Stimulated activated CD4-positive, alpha-beta T cell treated with anti-CD3 and anti-CD28 coated beads, Interleukin-4, amount 100 ng/mL, for 1 hour (primary cell): ENCODE measurements at places on chromosomes 5 and 9.

GRCh38 chr9:133004999-133005760 lies 25.6 kb upstream of the GTF3C5 start:
- DNase-seq, result no peak

DNA sequence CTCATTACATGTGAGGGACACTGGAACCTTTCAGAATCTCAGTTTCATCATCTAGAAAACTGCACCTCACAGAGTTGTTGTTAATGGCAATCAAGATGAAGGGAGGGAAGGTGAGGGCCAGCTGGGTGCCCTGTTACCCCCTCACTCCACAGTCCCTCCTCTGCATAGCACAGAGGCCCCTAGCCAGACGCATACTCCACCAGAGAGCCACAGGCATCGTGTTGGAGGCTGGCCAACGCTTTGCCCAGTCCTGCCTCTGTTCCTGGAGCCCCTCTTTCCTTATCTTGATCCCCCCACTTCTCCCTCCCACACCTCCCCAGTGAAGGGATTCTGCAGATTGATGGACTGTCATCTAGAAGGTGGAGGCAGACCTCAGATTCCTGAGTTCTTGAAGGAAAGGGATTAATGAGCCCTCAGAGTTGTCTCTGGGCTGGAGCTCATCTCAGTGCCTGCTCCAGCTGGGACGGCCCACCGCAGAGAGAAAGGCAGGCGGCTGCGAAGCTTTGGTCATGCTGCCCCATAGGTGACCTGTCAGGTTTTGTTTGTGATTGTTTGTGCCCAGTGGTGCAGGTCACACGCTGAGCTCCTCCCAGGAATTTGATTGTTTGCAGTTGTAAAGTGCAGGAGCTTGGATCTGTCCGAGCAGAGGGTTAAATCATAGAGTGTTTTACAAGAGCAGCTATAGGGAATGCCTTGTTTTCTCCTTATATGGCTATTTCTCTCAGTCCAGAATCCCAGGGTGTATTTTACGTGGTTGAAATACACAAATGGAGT lies 487.3 kb downstream of the CCDC171 start:
- DNase-seq, result no peak

DNA sequence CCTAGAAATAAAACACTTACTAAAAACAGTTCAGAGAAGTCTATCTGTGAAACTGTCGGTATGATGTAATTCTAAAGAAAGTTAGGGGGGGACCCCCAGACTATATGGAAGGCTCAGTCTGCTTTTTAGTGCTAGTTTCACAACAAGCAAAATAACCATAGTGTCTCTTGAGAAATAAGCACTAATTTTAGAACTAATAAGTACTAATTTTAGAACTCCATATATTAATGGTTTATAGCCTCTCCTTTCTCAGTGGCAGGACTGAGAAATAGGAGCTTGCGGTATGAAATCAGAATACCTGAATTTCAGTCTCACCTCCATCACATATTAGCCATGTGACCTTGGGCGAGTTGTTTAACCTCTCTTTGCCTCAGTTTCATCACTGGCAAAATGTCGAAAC lies 1.4 kb upstream of the PHF24 start:
- DNase-seq, result no peak

DNA sequence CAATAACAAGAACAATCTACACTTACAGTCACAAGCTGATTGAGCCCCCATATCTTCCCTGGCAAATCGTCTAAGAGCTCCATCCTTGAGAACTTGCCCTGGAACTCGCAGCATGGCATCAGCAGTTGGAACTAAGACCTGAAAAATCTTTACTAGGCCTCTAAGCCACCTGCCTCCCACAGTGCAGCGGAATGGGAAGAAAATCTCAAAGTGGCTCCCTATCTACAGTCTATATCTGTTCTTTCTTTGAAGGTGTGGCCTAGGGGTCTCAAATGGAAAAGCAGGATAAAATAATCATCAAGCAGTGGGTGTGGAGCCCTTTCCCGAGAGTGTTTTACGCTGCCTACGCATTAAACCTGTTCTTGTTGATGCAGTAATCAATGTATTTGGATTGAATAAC lies 343.0 kb downstream of the GLIS3 start:
- DNase-seq, result no peak

DNA sequence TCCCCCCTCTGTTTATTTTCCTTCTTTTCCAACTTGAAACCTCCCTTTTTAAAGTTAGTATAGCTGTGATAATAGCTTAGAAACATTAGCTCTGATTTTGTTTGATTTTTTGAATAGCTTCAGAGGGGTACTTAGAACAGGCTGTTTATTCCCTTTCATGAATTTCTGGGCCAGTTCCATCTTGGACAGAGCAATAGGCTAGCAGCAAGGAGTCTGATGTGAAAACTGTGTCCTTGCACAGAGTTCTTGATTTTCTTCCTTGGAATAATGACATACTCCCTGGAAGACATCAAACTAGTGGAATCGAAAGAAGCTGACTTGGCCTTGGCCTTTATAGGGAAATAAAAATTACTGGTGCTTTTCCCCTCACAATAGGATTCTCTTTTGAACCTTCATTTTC lies 32.9 kb downstream of the NTRK2 start:
- no peak for DNase-seq

GRCh38 chr9:74742792-74743730 lies 144.7 kb downstream of the TRPM6 start:
- DNase-seq, result no peak

DNA sequence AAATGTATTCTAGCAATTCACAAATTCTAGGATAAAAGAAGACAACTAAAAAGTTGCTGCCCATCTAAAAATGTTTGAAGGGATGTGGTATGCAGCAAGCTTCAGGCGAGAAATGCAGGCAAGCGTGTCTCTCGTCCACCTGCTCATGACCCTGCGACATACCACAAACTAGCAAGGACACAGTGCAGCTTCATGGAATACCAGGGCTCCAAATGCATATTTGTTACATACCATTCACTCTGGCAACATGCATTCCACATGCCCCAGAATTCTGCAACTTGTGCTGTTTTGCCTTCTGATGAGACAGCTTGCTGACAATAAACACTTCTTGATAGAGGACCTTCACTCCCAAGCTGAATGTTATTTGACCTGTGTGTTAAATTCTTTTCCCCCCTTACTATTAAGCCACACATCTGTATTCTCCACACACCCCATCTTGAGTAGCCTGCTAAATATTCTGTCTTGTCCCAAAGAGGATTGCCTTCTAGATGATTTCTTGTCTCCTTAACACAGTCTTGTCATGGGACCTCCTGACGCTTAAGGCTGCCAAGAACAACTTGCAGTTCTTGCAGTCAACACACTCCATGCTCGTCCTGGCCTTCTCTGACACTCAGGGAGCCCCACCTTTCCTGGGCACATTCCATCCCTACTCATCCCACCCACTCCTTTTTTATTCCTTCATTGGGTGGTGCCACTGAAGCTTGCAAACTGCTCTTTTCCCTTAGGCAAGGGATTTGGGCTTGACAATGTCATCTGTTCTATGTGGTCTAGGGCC lies 340.5 kb downstream of the PIK3R1 start:
- no peak for DNase-seq

GRCh38 chr5:4230786-4231641 lies 635.4 kb downstream of the IRX1 start:
- no peak for DNase-seq

DNA sequence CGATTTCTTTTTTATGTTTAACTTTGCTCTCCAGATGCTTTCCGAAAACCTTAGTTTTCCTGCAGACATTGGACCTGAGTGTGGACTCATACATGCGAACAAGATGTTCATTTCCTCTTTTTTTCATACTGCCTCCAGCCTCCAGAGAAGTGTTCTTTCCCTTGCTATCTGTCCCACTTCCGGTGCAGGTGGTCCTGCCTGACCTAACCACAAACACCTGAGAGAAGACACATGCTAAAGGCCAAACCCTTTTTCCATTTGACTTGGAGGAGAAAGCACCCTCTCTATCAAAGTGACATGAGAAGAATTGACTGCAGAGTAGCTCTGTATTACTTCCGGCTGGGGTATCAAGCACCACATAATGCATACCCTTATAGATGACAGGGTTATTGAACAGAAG lies 334.0 kb downstream of the ARHGEF28 start:
- no peak for DNase-seq

DNA sequence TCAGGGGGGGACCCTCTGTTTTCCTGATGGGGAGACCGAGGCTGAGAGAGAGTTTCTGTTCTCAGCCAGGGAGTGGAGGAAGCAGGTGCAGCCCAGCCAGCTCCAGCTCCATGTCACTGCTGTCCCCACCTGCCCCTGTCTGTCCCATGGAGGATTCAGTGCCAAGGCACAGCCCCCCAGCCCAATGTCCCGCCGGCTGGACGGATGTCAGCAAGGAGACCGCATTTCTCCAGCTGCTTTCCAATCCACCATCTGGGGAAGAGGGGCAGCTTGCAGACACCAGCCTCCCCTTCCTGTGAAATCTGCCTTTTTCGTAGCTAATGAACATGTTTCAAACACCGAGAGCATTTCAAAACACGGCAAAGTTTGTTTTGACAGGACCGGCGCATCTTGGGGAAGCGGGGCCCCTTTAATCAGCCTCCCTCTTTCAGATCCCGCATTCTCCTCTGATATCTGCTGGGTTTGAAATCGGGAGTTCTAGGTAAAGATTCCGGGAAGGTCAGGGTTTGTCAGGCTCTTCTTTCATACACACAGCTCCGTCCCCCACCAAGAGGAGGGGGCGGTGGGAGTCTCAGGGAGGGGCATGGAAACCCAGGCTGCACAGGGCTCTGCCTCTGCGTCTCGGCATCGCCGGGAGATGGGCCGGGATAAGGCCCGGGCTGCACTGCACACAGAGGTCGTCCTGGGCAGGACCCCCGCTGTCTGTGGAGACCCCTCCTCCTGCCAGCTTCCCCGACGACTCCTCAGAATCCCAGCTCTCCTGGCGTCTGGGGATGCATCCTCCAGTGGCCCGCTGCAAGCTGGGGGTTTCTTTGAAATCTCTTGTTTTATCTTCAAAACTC lies 74.8 kb downstream of the NEK6 start:
- DNase-seq, result no peak

DNA sequence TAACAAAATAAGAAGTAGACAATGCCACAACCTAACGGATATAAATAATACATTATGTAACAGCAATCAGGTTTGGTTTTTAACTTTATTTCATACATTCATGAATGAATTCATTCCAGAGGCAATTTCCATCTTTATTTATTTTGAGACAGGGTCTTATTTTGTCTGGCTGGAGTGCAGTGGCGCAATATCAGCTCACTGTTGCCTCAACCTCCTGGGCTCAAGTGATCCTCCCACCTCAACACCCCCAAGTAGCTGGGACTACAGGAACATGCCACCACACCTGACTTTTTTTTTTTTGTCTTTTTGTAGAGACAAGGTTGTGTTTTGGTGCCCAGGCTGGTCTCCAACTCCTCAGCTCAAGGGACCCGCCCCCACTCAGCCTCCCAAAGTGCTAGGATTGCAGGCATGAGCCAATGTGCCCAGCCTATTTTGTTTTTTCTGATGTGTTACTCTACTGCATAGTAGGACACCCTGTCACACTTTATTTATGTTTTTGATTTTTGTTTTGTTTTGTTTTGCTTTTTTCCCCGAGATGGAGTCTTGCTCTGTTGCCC lies 26.3 kb upstream of the C5orf24 start:
- DNase-seq, result no peak

GRCh38 chr9:3647652-3648051 lies 121.9 kb upstream of the RFX3 start:
- no peak for DNase-seq

- DNase-seq, result no peak
Observed at GRCh38 chr9:73081979-73082657, 69.5 kb upstream of the ANXA1 start.

DNA sequence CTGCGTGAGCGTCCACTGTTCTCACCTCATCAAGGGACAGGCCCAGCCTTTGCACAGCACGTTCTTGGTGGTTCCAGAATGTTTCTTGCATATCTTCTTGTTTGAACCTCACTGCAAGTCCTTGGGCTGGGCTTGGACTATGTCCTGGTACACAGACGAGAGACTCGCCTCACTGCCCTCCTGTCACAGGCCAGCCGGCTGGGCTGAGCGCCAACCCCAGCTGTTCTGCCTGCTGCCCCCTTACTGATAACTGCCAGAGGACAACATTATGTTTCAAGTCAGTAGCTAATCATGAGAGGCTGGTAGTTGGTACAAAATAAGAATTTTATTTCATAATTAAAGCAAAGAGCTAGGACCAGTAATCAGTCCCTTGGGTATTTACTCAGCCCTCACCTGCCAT lies 52.8 kb upstream of the LRRTM2 start:
- no peak for DNase-seq

GRCh38 chr9:70003901-70004714 lies 39.5 kb upstream of the MAMDC2 start:
- DNase-seq, result no peak

DNA sequence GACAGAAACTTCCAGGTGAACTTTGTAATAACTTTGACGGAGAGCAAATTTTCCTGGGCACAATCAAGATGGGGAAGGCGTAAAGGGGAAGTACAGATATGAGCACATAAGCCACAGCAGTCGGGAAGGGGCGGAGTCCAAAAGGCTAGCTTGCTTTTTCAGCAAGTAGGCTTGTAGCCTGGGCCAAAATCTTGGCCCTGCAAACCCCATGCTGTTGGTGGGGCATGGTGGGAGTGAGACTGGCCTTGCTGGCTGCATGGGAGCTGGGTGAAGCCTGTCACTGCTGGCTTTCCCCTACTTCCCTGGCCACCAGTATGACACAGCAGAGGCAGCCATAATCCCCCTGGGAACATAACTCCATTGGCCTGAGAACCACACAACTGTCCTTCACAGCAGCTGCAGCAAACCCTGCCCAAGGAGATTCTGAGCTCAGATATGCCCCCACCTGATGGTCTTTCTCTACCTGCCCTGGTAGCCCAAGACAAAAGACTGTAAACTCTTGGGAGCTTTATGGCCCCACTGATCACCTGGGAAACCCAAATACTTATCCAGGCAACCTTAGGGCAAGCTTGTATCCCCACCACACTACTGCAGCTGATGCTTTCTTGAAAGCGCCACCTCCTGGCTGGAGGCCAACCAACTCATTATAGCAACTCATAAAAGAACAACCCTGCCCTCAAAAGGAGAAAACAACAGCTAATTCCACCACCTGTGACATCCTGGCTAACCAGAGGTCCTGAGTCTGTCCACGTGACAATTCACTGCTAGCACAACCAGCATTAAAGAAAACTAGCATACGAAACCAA lies 24.0 kb downstream of the DCTN4 start:
- peak; percentile 7 for DNase-seq

GRCh38 chr9:94870793-94871558 lies 144.5 kb downstream of the AOPEP start:
- DNase-seq, result no peak

- no peak for DNase-seq
Observed at GRCh38 chr9:128809831-128810230, 8.5 kb upstream of the ENDOG start.

DNA sequence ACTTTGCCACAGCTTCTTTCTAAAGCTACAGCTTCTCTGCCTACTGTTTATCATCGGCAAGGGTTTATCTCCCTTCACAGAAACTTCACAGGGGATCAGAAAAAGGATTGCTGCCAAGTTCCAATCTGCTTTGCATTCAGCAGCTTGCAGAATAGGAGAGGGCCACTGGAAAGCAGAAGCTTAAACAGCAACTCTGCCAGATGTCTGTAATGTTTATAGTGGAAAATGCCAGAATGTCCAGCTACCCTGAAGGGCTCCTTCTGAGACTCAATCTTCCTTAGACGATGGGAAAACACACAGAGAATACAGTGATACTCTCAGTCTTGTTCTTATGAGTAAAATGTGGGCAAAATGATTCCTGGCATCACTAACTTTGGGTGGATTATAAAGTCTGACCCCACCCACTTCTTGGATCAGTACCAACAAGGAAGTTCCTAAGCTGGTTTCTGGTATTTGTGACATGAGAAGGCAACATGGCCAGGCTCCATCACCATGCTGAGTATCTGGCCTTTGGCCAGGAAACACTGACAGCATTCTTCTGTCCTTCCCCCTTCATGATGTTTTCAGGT lies 19.0 kb downstream of the STOM start:
- DNase-seq, result no peak
